ENCODE measurements at places on chromosomes 2 and 18.

DNA sequence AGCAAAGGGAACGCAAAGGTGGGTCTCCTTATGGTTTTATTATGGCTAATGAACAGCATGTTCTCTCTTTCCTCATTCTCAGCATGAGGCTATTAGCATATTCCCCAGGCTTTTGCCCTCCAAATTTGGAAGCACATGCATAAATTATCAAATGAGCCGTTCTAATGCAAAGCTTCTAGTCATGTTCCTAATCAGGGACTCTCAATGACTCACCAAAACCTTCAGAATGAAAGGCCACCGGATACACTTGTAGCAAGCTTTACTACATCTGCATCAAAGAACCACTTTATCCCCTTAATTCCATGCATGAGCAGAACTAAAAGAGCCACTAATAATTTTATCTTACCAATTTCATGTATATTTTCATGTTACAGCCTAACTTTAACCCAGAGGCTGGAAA is 310.5 kb downstream of the LRATD1 start:
- no peak for DNase-seq

DNA sequence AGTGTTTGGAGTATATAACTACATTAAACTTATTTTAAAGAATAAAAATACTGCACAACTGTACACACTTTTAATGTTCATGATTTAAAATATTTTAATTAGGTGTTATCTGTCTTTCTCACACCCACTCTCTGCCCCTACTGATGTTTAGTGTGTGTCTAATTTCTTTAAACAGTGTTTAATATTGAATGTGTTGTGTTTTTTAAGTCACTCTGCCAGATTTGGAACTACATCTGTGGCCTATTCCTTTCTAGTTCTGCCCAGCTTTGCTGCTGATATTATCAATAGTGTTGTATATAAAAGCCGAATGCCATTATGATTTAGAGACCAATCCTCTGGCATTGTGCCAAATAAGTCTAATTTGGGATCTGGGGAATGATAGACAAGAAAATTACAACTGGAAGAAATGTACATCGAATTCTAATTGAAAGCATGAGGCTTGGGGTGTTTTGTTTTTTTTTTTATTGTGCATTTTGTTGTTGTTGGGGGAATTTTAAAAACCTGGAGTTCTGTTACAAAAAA is 398.0 kb downstream of the CPS1 start:
- DNase-seq: no peak

DNA sequence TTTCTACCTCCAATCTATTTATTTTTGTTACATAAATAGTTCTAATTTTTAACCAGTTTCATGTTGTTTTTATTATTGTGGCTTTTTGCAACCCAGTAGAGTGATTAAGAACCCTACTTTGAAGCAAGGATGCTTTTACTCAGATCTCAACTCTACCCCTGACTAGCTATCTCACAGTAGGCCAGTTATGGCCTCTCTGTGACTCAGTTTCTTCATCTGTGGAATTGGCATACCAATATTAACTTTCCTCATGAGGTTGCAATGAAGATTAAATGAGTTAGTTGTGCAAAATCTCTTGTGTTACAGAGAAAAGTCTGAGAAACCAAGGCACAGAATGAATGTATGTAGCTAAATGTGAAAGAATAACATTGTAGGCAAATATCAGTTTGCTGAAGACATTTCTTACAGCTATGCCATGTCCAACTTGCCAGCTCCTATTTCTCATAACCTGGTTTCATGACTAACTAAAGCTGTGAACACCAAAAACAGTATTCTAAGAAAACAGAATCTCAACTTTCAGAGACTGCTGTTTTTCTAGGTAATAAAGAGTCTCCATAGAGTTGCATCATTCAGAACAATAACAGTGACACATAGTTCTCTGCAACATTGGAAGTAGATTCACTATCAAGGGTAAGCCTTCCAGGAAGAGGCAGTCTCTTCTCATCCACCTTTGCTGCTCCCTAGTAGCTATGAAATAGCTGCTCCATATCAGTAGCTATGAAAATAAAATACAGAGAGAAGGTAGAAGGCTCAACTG is 33.2 kb upstream of the CYTIP start:
- DNase-seq: no peak

- no peak for DNase-seq
Measured at GRCh38 chr2:226911932-226912331, 76.1 kb downstream of the RHBDD1 start.

GRCh38 chr2:173252581-173252980 is 102.1 kb upstream of the CDCA7 start:
- no peak for DNase-seq

DNA sequence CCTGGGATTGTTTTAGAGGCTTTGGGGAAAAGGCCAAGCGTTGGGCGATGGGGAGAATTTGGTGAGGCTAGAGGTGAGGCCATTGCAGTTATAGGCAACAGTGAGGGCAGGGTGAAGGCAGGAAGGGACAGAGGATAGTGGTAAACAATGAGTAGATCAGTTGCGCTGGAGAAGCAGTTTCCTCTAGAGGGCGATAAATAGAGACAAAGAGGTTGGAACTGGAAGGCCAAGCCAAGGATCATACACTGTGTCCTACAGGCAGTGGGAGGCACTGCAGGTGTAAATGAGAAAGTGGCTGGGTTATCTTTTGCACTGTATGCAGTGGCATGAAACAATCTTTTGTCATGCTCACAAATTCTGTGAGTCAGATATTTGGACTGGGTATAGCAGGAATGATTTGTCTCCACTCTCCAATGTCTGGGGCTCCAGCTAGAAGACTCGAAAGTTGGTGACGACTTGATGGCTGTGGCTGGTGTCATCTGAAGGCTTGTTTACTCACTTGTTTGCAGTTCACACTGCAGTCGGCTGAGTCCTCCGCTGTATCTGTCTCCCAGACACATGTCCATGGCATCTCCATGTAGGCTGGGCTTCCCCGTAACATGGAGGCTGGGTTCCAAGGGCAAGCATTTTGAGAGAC is 82.1 kb downstream of the TNP1 start:
- DNase-seq: peak; percentile 64

DNA sequence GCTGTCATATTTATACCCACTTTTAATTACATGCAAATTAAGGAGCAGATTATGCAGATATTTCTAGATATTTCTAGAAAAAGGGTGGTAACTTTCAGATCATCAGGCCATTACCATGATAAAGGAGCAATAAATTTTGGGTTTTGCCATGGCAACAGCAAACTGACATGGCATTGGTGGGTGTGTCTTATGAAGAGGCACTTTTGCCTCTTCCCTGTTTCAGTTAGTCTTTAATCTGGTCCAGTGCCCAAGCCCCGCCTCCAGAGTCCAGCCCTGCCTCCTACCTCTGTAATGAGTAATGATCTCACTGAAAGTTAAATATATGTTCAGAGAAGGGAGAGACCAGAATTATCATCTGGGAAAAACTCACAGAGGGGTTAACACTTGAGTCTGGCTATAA is 124.8 kb downstream of the SCG2 start:
- DNase-seq: no peak

DNA sequence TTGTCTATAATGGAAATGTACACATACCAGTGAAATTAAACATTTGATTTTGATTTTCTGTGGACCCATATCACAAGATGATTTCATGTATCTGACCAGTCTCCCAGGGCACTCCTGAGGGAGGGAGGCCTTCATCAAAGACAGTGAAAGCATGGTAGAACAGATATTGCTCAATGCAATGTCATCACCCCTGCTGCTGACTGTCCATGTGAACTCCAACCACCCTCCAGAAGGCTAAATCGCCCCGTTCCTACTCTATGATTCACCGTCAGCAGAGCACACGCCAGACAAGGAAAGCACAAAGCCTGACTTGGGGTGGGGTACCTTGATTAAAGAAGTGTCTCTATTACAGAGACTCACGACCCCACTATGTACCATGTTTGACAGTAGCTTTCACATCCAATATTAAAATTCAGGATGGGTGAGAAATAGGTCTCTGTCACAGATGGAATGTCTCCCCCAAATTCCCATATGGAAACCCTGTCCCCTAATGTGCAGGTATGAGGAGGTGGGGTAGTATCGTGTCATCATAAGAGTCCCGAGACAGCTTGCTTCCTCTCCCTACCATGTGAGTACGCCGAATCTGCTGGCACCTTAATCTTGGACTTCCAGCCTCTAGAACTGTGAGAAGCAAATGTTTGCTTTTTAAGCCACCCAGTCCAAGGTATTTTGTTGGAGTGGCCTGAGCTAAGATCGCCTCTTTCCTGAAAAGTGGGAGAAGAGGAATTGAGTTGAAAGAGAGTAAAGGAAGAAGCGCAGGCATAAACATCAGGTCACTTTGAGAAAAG is 42.4 kb downstream of the CYB5A start:
- DNase-seq: no peak

DNA sequence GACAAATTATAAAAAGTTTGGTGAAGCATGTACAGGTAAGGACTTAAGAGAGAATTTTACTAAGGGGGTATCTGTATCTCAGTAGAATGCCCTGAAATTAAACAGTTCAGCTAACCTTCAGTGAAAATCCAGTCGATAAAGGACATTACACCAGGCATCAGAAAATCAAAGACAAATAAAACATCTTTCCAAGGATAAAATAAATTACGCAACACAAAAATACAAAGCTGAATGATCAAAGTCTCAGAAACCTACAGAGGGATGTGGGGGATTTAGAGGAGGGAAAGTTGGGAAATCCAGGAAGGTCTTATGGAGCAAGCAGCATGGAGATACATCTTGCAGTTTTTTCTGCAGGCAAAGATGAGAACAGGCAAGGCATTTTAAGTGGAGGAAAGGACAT is 384.1 kb downstream of the TNS1 start:
- no peak for DNase-seq

DNA sequence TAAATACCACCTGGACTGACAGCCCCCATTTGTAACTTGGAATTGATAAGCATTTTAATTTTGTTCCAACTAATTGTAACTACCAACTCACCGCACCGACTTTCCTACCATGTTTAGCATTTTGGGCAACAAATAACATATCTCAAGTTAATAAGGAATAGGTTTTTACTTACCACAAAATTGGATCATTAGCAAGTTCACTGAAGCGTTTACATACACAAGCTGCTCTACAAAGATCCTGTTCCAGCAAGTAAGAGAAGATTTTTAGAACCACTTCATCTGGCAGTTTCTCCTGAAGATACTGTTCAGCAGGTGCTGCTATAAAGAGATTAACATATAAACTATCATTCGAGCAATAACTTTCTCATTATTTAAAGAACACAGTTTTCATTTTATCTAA is 55.7 kb downstream of the MSH6 start:
- DNase-seq: no peak

- no peak for DNase-seq
Measured at GRCh38 chr2:15246870-15247269, 314.3 kb downstream of the NBAS start.

GRCh38 chr2:98258906-98259305 is 87.3 kb upstream of the CNGA3 start:
- DNase-seq: no peak

- DNase-seq: no peak
Measured at GRCh38 chr18:34544930-34545329, 165.2 kb upstream of the DTNA start.

DNA sequence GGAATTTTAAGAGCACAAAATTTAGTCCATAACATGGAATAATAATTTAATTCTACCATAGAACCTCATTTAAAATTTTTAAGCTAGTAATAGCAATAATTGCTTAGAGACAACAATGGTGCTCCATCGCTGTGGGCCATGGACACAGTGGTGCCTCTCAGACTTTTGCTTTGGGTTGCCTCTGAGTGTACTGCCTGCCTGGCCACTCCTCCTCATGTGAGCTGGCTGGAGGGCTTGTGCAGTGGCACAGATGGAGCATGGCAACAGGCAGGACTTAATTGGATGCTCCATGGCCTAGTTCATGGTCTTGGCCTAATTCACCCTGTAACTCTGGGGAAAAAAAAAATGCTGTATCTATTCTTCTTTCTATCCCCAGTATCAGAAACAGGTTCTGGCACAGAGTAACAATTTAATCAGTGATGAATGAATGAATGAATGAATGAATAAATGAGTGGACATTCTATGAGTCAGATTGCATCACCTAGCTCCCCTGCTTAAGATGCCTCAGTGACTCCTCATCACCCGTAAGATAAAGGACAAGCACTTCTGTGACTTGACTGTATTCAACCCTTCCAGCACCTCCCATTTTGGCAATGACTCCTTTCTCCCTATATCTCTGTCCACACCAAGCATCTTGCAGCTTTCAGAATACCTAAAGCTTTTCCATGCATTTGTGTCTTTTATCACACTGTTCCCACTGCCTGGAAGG is 211.8 kb upstream of the SLC14A2 start:
- no peak for DNase-seq

GRCh38 chr18:61845197-61845596 is 47.6 kb downstream of the RNF152 start:
- no peak for DNase-seq

GRCh38 chr2:144516411-144516980 is 3.4 kb downstream of the ZEB2 start:
- no peak for DNase-seq

DNA sequence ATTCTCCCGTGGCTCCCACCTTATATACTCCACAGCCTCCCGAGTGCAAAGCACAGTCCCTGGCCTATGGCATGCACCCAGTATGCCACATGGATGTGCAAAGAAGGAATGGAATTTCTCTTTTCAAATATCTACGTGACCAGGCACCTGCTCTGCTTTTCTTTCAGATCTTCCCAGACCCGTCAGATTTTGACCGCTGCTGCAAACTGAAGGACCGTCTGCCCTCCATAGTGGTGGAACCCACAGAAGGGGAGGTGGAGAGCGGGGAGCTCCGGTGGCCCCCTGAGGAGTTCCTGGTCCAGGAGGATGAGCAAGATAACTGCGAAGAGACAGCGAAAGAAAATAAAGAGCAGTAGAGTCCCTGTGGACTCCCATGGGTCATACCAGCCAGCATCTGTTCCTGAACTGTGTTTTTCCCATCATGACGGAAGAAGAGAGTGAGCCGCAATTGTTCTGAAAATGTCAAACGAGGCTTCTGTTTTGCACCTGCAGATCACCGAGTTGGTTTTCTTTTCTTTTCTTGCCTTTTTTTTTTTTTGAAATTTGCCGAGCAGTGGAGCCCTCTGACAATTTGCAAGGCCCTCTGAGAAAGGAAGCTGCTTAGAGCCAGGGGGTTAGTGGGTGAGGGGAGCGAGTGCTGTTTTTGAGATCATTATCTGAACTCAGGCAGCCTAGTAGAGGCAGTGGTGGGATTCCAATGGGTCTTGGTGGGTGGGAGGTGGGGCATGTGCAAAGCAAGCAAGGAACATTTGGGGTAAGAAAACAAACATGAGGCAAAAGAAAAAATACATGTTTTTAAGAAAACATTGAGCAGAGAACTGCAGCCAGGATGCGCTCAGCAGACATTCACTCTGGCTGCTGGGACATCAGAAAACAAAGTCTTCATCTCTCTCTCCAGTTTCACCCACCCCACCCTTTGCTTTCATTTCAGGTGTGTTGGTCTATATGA is 26.2 kb downstream of the LBH start:
- no peak for DNase-seq

- DNase-seq: no peak
Measured at GRCh38 chr18:68489013-68489792, 225.7 kb downstream of the TMX3 start.
